H9 (cell line): ENCODE measurements at places on chromosomes 11 and 22. TPM values are rescaled to one million over a fixed set of nuclear protein-coding genes. Genes with fewer than 3 reads are reported as not detected.

GRCh38 chr22:22047266-22047665 is 64.7 kb upstream of the TOP3B start:
- no peak for DNase-seq

The CLP1 gene
- 35.5 and 37.4 TPM in 2 replicates for total RNA-seq

The BBOX1 gene
- total RNA-seq = not detected in 2 replicates

The HBG1 gene
- not detected in 2 replicates for total RNA-seq

The RAB38 gene
- total RNA-seq = 18.7 and 19.3 TPM in 2 replicates

The MMP1 gene
- total RNA-seq = not detected in 2 replicates

The IRAG1 gene
- 2.4 and 3.3 TPM in 2 replicates for total RNA-seq

The GTSE1 gene
- total RNA-seq = 40.6 and 42.6 TPM in 2 replicates

The OR51B5 gene
- not detected in 2 replicates for total RNA-seq

The APOL4 gene
- not detected in 2 replicates for total RNA-seq
